SJCRH30 (cell line): ENCODE measurements at places on chromosomes 5 and 9.

DNA sequence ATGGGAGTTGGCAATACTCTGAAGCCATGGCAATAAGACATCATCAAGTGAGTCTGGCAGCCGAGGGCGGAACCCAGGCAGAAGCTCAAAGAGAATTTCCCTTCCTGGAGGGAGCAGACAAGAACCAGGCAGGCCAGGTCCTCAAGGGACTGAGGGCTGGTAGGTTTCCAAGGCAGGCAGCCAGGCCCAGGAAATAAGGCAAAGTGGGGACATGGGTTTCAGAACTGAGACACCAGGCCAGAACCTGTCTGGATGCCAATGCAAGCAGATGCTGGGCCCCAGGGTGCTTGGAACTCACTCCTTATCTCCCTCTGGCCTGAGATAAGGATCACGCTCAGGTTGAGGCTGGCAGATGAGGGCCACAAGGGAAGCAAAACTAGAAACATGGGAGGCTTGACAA, 8.9 kb downstream of the TSSK1B start:
- no peak for DNase-seq

- no peak for DNase-seq
Observed at GRCh38 chr5:56360816-56361215, 127.7 kb upstream of the ANKRD55 start.

- peak; percentile 19 for DNase-seq
Observed at GRCh38 chr5:135628771-135629563, 50.2 kb upstream of the CXCL14 start.

DNA sequence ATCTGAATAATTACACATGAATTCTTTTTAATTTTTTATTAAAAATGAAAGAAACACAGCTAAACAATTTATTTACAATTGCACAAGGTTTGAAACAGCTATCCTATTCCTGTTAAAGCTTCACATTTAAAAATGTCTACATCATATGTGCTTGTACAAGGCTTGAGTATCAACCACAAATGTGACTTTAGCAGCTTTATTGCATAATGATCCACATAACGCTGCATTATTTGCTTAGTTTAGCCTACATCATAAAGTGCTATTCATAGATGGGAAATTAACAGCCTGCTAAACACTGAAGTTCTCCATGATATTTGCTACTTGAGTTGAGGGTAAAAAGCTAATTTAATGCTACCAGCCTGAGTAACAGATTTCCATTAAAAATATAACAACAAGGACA, 45.0 kb downstream of the TRIM36 start:
- no peak for DNase-seq

- DNase-seq = peak; percentile 80
Observed at GRCh38 chr5:124650147-124650561, 96.3 kb downstream of the ZNF608 start.

DNA sequence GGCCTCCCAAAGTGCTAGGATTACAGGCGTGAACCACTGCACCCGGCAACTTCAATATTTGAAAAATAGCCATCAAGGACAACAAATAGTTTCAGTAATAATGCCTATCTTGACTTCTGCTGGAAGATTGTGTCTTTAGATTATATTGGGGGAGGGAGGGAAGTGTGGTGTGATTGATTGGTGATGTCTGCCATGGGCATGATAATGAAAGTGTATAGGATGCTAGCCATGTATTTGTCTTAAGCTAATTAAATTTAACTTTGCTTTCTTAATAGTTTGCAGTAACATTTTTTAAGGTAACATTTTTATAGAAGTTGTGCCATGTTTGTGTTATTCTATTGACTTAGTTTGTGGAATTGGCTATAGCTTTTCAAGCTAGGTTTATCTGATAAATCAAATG, 4.6 kb downstream of the JMY start:
- DNase-seq = no peak
